ENCODE measurements at places on chromosomes 2 and 18. TPM values are rescaled to one million over a fixed set of nuclear protein-coding genes. Genes with fewer than 3 reads are reported as not detected.

Gene RGPD4
- 0.08 TPM for total RNA-seq

Gene TLX2
- 0.17 TPM for total RNA-seq

Gene SAP130
- total RNA-seq, result 49.2 TPM

Gene DPP4
- total RNA-seq, result 3.3 TPM

Gene GPR39
- total RNA-seq, result 0.63 TPM

Gene SLC4A5
- total RNA-seq, result 0.86 TPM

Gene TM4SF20
- not detected for total RNA-seq

Gene SATB2
- total RNA-seq, result 5.1 TPM

Gene CNTNAP5
- 0.17 TPM for total RNA-seq

Gene NCKAP5
- 0.46 TPM for total RNA-seq

Gene BUB1
- 118 TPM for total RNA-seq

Gene ITGB6
- total RNA-seq, result not detected

Gene KDSR
- 43.5 TPM for total RNA-seq

Gene NRP2
- 37.8 TPM for total RNA-seq

Gene ADD2
- 170 TPM for total RNA-seq

Gene OSR1
- total RNA-seq, result not detected

Gene GPR35
- not detected for total RNA-seq

Gene GREB1L
- total RNA-seq, result 0.31 TPM

Gene IL1R1
- total RNA-seq, result 0.46 TPM

Measured in H1 (cell line).